CD4-positive, alpha-beta T cell treated with Interleukin-10 for 1 hour (primary cell): ENCODE measurements at places on chromosomes 5 and 9.

- DNase-seq: no peak
Measured at GRCh38 chr5:151192626-151193025, 31.3 kb downstream of the CCDC69 start.

GRCh38 chr5:36777105-36777757, 99.3 kb upstream of the NIPBL start:
- no peak for DNase-seq

DNA sequence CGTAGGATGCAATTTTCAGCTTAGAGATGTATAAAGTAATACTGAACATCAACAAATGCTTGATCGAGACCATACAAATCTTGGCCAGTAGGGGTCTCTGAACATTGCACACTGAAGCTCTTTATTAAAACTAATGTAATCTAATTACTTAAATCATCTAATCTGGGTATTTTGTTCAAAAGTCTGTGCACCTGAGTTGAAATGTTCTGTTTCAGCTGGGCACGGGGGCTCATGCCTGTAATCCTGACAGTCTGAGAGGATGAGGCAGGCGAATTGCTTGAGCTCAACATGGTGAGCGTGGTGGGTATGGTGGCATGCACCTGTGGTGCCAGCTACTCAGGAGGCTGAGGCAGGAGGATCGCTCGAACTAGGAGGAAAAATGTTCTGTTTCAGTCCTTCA, 41.0 kb downstream of the ESM1 start:
- peak; percentile 72 for DNase-seq

DNA sequence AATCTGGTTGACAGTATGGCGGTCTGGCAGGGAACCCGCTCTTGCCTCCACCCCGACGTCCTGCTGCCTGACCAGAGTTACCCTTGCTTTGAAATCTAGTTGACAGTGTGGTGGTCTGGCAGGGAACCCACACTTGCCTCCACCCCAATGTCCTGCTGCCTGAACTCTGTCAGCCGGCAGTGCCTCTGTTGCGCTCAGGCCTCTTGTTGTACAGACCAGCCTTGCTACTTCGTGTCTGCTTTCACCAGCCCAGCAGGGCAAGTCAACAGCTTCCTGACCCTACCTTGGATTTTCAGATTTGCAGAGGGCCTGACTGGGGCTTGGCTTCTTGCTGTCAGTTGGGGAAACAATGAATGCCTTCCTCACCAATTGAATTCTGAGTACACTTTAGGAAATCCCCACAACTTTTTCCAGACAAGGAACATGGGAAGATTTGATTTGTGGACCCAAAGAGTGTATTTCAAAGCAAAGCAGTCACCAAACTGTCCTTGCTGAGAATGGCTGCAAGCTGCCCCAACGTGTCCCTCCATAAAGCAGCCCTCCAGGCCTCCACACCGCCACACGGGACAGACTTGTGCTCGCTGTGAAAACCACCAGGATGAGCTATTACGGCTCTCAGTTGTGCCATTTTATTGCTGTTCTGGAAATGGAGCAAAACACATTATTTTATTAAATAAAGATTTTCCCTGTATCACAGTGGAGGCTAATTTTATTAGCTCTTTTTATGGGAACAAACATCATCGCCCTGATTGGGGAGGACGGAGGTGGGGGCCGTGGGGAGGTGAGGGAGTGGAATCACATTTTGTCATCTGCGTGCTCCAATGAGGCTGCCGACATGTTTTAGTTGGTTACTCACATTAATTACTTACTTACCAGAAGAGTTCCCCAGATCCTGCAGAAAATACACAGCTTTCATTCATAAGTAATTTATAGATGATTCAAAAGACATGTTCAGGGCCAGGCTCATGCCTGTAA, 189.3 kb downstream of the AOPEP start:
- no peak for DNase-seq

DNA sequence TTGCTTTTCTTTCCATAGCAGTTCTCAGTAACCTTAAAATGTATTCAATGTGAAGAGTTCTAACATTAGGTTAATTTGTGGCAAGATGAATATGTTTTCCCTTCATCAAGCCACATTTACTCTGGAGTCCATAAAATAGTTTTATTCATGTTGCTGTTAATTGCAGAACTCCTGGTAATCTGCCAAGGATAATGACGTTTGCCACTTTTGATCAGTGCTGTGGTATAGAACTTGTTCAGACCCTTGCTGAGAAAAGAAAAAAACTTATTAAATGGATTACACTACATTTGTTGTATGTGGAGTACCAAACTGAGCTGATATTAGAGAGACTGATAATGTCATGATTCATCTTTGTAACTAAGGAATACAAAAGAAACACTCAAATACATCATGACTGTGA, 212.4 kb upstream of the DMAC1 start:
- DNase-seq: no peak

DNA sequence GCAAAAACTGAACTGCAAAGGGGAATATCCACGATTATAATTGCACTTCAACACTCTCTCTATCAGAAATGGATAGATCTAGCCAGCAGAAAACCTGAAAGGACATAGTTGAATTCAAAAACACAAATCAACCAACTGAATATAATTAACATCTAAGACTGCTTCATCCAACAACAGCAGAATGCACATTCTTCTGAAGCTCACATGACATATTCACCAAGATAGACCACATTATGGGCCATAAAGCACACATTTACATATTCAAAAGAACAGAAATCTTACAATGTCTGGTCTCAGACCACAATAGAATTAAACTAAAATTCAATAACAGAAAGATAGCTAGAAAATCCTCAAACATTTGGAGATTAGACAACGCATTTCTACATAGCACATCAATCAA, 118.3 kb downstream of the FBXO4 start:
- no peak for DNase-seq
